ENCODE measurements at places on chromosomes 6 and 20.

DNA sequence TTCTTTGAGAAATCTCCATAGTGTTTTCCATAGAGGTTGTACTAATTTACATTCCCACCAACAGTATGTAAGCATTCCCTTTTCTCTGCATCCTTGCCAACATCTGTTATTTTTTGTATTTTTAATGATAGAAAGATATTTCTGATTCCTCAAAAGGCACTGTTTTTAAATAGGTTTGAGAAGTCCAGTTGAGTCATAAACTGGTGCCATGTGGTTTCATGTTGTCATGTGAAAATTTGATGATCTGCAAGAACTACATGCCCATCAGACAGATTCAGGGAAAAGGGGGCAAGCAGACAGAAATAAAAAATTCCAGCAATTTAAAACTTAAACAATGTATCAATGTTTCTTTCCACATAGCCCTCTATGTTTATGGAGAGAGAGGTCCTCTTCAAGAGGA, 227.5 kb downstream of the KCNQ5 start:
- no peak for DNase-seq

- no peak for DNase-seq
Measured at GRCh38 chr6:79813143-79813850, 134.1 kb downstream of the ELOVL4 start.

DNA sequence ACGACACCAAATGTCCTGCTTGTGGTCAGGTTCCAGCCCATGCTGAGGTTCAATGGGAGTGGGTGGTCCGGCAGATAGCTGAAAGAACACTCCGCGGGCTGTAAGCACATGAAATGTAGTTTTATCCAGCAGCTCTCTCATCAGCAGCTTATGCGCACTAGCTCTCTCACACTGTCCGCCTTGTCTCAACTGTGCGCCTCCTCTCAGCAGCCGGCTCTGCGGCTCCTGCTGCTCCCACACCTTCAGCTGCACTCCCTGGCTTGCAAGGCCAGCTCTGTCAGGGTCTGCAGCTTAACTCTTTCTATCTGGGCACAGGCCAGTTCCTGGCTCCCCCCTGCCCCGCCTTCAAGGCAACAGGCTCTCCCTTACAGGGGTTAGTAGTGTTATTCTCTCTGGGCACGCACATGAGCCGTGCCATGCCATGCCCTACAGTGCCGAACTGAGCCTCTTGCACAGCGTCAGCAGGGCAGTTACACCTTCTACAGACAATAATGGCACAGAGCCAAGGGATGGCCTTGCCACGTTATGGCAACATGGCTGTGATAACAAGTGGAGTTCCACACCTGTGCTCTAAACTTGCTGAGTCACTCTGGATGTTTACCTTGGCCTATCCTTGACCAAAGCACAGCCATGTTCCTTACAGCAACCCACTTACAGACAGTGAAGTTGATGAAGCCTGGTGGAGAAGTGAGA, 84.0 kb upstream of the LRFN2 start:
- no peak for DNase-seq

DNA sequence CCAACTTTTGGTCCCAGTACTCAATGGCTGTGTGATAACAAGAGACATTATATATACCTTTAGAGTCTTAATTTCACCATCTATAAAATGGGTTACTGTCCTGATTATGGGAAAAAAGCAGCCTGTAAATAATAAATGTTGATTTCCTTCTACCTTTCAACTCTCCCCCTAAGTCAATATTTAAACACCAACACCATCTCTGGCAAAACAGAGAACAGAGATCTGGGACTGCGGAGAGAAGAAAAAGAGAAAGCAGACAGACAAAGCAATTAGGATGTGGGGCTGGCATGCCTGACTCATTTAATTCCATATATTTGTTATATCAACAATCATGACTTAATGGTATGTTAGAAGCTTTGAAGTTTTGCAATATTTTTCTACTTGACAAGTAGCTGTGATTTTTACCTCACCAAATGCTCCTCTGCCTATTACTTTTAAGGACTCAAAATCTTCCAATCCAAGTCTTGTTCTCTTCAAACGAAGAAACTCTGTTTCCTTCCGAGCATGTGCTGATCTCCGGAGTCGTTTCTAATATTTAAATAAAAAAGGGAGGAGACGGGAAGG, 23.3 kb downstream of the STK38 start:
- DNase-seq = no peak

- peak; percentile 77 for DNase-seq
Measured at GRCh38 chr6:150418827-150419594, 50.2 kb downstream of the IYD start.

DNA sequence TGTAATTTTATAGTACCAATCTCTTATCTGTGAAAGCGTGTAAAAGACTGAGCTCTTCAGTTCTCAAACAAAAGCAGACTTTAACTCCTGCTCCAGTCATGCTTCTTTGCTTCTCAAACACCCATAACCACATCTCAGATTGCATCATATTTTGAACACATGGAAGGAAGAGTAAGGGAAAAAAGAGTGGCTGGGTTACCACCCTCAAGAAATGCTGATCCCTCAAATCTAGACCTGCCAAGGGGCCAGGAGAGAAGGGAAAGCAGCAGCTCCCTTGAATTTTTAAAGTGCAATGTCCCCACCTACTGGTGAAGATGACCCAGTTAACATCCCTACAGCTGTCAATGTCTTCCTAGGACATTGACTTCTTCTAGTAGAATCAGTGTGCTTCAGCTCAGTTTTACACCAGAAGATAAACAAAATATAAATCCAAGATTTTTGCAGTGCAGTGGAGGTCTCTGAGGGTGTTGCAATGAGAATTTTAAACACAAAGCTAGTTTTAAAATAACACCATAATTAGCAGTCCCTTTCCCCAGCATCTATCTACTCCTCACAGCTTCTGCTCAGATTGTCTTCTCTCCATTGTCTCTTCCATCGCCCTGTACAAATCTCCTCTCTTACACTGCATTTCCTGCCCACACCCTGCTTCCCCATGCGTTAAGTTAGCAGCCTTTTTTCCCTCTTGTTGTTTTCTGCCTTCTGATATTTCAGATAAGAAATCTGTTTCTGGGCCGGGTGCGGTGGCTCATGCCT, 22.6 kb upstream of the HLA-DQB2 start:
- peak; percentile 9 for DNase-seq

DNA sequence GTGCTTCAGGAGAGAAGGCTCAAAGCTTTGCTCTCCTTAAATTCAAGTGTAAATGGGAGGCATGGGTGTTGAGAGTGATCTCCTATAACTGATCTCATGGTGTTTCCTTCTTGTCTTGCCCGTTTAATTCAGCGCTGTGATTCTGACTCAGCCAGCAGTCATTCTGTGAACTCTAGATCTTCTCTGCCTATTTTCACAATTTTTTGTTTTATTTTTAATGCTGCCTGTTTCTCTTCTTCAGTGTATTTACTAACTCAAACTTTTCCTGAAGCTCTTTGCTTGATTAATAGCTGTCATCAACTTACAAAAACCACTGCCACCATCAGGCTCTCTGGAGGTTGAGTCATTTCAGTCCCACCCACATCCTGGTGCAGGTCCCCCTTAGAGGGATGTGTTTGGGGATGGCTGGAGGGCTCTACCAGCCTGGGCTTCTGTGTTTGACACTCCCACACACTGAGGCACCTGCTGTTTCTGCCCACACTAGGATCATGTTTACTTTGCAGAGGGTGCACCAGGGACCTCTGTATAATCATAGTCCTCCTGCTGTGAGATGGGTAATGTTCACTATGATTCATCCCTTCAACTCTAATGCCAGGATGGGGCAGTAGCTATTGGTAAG, 94.0 kb downstream of the SHLD1 start:
- no peak for DNase-seq

DNA sequence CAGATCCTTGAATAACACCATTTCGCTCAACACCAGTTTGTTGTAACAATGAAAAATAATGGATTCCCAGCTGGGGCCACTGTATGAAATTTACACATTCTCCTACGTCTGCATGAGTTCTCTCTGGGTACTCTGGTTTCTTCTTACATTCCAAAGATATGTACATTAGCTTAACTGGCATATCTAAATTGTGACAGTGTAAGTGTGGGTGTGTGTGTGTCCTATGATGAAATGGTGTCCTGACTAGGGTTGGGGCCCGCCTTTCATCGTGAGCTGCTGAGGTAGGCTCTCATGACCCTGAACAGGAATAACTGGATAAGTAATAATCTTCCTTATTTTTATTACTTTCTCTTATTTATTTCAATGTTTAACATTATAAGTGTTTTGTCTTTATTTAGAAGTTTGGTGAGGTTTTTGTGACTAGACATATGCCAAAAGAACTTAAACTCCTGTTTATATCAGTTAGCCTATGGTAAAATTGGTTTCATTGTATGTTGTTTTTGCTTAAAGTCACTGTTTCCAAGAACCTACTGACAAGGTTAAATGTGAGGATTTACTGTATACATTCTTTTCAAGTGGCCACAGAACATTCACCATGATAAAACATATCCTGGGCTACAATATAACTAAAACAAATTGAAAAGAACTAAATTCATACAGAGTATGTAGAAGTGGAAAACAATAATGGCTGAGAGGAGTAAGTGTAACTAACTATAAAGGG, 42.4 kb downstream of the RBL1 start:
- no peak for DNase-seq
